ENCODE measurements at places on chromosomes 13 and 19.

DNA sequence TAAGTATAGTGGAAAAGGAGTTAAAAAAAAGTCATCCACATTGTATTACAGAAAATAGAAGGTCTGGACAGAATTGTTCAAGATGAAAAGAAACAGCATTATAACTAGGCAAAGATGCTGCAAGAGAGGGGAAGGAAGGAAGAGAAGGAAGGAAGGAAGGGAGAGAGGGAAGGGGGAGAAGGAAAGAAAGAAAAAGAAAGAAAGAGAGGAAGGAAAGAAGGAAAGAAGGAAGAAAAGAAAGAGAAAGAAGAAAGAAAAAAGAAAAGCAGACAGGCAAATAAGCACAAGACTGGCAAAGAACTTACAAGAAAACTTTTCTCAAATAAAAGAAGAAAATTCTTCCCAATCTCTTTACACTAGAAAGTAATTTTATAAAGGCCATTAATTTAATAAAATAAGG, 15.1 kb upstream of the FLT1 start:
- no peak for DNase-seq

DNA sequence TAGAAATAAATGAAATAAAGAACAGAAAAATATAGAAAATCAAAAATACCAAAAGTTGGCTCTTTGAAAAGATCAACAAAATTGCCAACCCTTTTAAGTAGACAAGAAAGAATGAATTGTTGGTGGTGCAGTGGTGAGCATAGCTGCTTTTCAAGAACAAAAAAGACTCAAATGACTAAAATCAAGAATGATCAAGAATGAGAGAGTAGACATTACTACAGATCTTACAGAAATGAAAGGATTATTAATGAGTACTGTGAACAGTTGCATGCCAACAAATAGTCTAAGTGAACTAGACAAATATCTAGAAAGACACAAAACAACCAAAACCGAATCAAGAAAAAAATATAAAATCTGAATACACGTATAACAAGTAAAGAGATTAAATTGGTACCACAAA, 53.9 kb downstream of the FNDC3A start:
- DNase-seq, result no peak

GRCh38 chr19:48813123-48813913, 2.5 kb upstream of the BCAT2 start:
- DNase-seq, result no peak

- DNase-seq, result no peak
Measured at GRCh38 chr19:12937093-12937926, 1.1 kb upstream of the CALR start.

DNA sequence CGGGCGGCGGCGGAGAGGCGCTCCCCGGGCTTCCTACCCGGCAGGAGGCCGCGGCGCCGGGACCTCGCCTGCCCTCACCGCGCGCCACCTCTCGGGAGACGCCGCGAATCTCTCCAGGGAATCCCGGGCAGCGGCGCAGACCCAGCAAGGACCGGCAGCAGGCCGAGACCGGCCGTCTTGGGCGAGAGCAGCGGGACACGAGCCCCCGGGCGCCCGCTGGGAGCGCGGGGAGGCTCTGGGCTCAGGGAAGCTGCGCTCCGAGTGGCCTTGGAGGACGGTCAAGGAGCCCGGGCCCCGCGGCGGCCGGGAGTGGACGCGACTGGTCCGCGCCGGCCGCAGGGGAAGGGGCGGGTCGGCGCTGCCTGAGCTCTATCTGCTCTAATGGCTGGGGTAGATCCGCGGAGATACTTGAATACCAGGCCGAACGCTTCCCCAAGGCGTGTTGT, 14.7 kb downstream of the CDX2 start:
- no peak for DNase-seq

DNA sequence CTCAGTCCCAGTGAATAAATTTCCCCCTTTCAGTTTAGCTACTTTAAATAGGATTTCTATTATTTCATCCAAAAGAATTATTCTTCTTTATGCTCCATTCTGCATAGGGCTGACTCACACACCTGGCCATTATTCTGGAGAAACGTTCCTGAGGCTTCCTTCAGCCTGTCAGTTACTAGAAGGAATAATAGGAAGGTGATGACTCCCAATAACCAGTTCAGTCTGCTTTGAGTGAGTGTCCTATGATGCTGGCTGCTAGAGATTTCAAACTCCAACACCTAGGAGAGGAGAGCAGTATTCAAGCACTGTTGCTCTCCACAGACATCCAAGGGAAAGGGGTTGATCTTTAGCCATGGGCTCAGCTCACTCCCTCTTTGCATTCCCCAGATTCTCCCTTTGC, 117.8 kb downstream of the KCTD12 start:
- no peak for DNase-seq

- no peak for DNase-seq
Measured at GRCh38 chr13:20989656-20990321, 71.6 kb downstream of the LATS2 start.

DNA sequence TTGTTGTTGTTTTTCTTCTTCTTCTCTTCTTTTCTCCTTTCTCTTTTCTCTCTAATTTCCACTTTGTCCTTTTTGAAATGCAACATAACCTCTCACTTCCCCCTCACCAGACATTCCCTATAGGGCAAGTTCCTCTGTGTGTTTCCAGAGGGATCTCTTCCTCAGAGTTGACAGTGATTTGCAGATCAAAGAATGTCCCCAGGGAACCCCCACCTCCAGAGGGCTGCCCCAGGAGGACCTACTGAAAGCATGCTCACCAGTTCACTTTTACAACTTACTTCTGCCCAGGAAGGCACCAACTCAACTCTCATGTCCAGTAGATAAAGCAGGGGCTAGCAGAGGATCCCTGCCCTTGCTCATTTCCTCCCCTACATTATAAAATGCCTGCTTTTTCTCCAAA, 1648.0 kb downstream of the PCDH9 start:
- no peak for DNase-seq

DNA sequence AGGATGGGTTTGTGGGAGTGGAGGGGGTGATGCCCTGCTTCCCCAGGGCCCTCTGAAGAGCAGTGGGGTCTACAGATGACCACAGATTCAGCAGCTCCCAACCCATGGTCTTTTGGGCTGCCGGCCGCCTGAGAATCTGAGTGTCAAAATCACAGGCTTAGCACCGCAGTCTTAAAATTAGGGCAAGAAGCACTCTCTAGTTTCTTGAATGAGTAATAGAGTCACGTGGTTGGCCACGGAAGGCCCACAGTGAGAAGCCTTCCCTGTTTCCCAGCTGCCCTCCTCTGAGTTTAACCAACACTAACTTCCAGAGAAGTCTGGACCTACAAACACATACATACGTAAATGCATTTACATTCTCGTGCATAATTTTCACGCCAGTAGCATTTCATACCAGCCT, 5.2 kb downstream of the PRMT1 start:
- DNase-seq, result no peak

DNA sequence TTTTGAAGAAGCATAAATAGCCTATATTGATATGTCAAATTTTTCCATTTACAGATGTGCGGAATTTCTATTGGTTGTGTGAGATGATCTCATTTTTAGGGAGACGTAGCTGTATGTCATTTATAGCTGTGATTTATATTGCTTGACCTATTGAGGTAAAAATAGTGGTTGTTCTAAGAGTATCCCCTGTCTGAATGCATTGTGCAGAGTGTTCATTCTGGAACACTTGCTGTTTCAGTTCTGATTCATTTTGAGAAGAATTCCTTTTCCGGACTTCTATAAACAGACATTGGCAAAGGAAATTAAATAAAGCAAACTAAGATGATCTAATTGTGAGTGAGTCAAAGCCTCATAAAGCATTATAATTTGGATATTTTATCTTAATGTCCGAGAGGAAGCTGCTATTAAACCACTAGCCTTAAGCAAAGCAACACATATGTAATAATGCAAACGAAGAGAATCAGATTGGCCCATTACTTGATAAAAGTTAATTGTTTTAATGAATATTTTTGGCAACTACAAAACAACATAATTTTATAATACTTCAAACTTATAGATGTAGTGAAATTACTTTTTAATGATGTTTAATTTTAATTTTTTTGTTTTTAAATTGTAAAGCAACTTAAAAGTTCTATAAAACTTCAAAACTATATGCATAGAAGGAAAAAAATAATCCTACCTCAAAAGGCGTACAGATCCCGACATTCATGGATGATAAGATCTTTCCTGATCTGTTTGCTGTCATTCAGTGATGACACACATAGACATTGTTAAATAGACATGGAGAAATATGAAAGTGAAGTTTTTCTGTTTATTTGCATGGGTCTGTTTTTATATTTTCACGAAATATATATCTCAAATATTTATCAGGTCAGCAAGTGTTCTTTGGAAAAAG, 942.6 kb upstream of the SLC10A2 start:
- no peak for DNase-seq

DNA sequence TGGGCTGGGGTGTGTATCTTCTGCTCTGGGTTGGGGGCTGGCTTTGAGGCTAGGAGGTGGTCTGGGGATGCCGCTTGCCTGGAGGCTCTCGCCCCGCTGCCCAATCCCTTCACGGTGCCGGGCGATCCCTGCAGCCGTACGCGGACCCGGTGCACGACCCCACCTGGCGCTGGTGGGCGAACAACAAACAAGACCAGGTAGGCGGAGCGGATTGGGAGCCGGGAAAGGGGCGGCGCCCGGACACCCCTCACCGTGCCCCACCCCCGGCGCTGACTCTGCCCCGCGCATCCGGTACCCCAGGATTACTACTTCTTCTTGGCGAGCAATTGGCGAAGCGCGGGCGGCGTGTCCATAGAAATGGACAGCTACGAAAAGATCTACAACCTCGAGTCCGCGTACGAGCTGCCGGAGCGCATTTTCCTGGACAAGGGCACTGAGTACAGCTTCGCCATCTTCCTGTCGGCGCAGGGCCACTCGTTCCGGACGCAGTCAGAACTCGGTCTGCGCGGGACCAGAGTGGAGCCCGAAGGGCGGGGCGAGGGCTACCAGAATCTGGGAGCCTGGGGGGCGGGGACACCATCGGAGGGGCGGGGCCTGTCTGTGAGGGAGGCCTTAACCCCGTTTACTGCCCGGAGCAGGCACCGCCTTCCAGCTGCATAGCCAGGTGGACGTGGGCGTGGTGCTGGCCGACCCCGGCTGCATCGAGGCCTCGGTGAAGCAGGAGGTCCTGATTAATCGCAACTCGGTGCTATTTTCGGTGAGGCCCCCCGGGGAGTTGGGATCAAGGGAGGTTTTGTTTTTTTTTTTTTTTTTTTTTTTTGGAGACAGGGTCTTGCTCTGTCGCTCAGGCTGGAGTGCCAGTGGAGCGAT, 12.1 kb upstream of the PSMD8 start:
- peak; percentile 75 for DNase-seq

DNA sequence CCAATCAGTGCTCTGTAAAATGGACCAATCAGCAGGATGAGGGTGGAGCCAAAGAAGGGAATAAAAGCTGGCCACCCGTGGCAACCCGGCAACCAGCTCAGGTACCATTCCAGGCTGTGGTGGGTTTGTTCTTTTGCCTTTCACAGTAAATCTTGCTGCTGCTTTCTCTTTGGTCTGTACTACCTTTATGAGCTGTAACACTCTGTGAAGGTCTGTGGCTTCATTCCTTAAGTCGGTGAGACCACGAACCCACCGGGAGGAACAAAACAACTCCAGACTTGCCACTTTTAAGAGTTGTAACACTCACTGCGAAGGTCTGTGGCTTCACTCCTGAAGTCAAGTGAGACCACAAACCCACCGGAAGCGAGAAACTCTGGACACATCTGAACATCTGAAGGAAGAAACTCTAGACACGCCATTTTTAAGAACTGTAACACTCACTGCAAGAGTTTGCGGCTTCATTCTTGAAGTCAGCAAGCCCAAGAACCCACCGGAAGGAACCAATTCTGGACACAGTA, 16.5 kb upstream of the SPACA6 start:
- DNase-seq, result no peak

GRCh38 chr19:43634872-43635560, 4.6 kb downstream of the CADM4 start:
- DNase-seq, result no peak

DNA sequence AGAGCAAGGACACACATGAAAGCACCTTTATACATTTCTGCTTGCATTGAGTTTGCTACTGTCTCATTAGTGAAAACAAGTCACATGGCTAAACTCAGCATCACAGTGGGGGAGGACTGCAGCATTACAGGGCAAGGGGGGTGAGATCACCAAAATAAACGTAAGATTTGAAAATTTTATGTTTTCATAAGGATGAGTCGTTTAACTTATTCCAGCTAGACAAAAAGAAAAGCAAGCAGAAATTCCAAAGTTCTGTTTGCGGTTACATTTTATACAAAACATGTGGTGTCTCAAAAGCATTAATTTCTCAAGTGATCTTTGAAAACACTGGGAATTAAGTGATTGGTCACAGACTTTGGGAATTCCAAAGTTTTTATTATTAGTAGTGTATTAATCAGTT, 261.4 kb upstream of the RXFP2 start:
- DNase-seq, result no peak

- DNase-seq, result no peak
Measured at GRCh38 chr19:339262-339887, 5.2 kb downstream of the MIER2 start.

DNA sequence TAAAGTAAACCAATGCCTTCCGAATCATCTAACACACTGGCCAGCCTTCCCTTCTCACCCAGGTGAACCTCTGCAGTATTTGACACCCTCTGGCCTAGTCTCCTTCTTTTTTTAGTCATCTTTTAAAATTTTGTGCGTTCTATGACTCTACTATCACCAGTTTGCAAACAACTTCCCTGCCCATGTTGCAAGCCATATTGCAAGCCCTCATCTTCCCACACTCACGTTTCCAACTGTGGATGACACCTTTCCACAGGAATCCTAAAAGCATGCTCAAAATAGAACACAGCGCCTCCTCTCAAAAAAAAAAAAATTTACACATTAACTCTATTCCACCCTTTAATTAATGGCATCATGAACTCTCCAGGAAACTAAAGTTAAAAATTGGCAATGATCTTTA, 440.1 kb downstream of the EFNB2 start:
- DNase-seq, result no peak

GRCh38 chr19:56398809-56399208, 5.3 kb upstream of the ZNF583 start:
- DNase-seq, result no peak

GRCh38 chr19:31516756-31517155, 167.5 kb upstream of the TSHZ3 start:
- DNase-seq, result no peak
